ENCODE measurements at places on chromosomes 7 and 10. TPM values are rescaled to one million over a fixed set of nuclear protein-coding genes. Genes with fewer than 3 reads are reported as not detected.

Gene EPO
- not detected for total RNA-seq

DNA sequence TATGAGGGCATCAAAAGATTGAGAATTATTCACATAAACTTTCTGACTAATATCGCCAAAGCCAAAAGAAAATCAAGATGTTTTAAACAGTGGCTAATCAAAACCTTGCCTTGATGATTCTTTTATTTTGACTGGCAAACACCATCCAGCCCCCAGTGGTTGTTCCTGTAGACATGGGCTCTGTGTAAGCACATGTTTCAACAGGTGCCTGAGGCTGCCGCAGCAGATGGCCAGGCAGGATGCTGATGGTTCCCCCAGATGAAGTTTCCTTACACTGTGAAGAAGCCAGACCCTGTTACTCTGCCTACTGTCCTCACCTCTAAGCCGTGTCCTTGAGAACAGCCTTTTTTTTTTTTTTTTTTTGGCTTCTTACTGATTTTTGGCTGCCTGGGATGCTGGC, 146.5 kb downstream of the RAB11FIP2 start:
- H3K36me3 ChIP-seq = no peaks in the 10 kb centered on the region
- no peak for DNase-seq
- no peaks in the 10 kb centered on the region for H3K4me1 ChIP-seq
- H3K27ac ChIP-seq = no peak overlapping the region

GRCh38 chr7:107961405-107961804, 41.6 kb downstream of the LAMB1 start:
- H3K27ac ChIP-seq = peak overlapping the region; percentile 34
- H3K36me3 ChIP-seq = no peaks in the 10 kb centered on the region
- DNase-seq = peak; percentile 37
- H3K4me3 ChIP-seq = no peak overlapping the region
- no peaks in the 10 kb centered on the region for H3K27me3 ChIP-seq

- H3K27ac ChIP-seq = no peak overlapping the region
- H3K4me1 ChIP-seq = peaks cover 17% of the 10 kb centered on the region
- no peaks in the 10 kb centered on the region for H3K36me3 ChIP-seq
- H3K27me3 ChIP-seq = no peaks in the 10 kb centered on the region
- no peak for DNase-seq
Observed at GRCh38 chr7:131364767-131365344, 37.2 kb downstream of the MKLN1 start.

GRCh38 chr10:107340326-107340725, 175.8 kb upstream of the SORCS1 start:
- DNase-seq = no peak
- H3K27ac ChIP-seq = no peak overlapping the region
- no peaks in the 10 kb centered on the region for H3K4me1 ChIP-seq
- H3K27me3 ChIP-seq = no peaks in the 10 kb centered on the region
- H3K4me3 ChIP-seq = no peak overlapping the region
